Thoracic aorta (tissue), 2 donors: ENCODE measurements at places on chromosomes 4 and X.

GRCh38 chr4:118865091-118865708, 23.5 kb upstream of the SYNPO2 start:
- H3K27me3 ChIP-seq: no peaks in the 10 kb centered on the region
- no peak for DNase-seq
- H3K4me3 ChIP-seq: peak overlapping the region; percentile 2
- no peaks in the 10 kb centered on the region for H3K36me3 ChIP-seq
- H3K27ac ChIP-seq: no peak overlapping the region

- no peaks in the 10 kb centered on the region for H3K36me3 ChIP-seq
- H3K4me1 ChIP-seq: no peaks in the 10 kb centered on the region
- H3K27ac ChIP-seq: no peak overlapping the region
Measured at GRCh38 chrX:134706138-134706537, 47.9 kb upstream of the PLAC1 start.

DNA sequence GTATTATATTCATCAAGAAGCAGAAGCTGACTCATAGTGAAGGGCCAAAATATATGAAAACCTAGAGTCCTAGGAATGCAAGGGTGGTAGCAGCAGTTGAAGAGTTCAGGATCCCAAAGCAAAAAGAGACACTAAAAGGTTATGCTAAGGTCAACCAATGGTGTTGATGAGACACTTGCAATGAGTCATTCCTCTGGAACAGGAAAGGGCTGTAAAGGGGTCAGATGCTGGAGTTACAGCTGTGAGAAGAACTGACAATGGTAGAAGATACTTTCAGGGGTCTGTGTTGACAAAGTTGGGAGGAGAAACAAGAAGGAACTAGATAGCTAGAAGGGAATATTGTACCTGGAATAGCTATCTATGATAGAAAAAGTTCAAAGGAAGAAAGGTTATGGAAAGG, 47.5 kb downstream of the ZGRF1 start:
- H3K27me3 ChIP-seq: no peaks in the 10 kb centered on the region
- no peak overlapping the region for H3K4me3 ChIP-seq
- H3K27ac ChIP-seq: no peak overlapping the region
- no peak for DNase-seq
- no peaks in the 10 kb centered on the region for H3K4me1 ChIP-seq

- no peaks in the 10 kb centered on the region for H3K4me1 ChIP-seq
- DNase-seq: no peak
- no peak overlapping the region for H3K27ac ChIP-seq
- H3K36me3 ChIP-seq: peaks cover 6% of the 10 kb centered on the region
Measured at GRCh38 chr4:6965329-6965728, 55.7 kb downstream of the TBC1D14 start.

DNA sequence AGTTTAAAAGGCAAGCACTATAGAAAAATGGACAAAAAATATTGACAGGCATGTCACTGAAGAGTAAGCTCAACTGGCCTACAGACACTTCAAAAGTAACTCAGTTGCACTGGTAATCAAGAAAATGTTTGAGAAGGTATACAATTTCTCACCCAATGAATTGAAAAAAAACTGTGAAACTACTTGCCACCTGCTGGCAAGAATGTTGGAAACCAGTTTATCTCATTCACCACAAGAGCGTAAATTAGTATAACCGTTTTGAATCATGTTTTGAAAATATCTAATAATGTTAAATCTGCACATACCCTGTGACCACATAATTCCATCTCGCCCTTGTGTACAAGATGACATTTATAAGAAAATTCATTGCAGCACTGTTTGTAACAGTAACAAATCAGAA, 31.7 kb downstream of the TXK start:
- no peak overlapping the region for H3K27ac ChIP-seq
- no peaks in the 10 kb centered on the region for H3K36me3 ChIP-seq
- no peak for DNase-seq
- no peaks in the 10 kb centered on the region for H3K27me3 ChIP-seq

DNA sequence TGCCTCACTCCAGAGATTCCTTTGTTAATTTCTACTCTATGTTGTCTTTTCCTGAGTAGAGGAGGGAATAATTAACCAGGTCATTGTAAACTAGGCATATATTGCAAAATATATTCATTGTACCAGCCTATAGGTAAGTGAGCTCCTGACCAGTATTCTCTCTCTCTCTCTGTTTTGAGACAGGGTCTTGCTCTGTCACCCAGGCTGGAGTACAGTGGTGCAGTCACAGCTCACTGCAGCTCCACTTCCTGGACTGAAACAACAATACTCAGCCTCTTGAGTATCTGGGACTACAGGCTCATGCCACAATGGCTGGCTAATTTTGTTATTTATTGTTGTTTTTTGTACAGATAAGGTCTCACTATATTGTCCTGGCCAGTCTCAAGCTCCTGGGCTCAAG, 198.3 kb downstream of the ARAP2 start:
- no peak overlapping the region for H3K27ac ChIP-seq
- no peak overlapping the region for H3K4me3 ChIP-seq
- H3K4me1 ChIP-seq: no peaks in the 10 kb centered on the region
- H3K27me3 ChIP-seq: no peaks in the 10 kb centered on the region
- no peak for DNase-seq

DNA sequence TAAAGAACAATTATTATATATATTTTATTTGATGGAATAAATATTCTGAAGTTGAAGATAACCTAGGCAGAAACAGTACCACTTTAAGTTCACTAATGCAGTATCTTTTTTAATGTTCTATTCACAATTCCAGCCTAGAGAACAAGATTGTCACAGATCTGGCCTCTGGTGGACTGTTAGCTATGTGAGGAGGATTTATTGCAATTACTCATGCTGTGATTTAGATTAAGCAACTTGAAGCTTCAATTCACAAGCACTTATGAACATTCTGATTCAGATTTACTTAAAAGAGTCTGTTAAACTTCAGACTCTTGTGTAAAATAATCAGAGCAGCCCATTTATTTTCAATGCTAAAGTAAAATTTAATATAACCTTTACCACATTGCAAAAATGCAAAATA, 1489.8 kb downstream of the STIM2 start:
- no peak for DNase-seq
- H3K36me3 ChIP-seq: no peaks in the 10 kb centered on the region
- no peak overlapping the region for H3K27ac ChIP-seq
- no peaks in the 10 kb centered on the region for H3K27me3 ChIP-seq

DNA sequence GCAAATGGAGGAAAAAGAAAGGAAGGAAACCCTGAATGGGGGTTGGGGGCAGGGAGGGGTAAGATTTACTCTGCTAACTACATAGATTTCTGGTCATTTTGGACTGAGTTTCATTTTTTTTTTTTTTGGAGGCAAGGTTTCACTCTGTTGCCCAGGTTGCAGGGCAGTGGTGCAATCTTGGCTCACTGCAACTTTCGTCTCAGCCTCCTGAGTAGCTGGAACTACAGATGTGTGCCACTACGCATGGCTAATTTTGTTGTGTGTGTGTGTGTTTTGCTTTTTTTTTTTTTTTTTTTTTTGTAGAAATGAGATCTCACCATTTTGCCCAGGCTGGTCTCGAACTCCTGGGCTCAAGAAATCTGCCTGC, 223.5 kb downstream of the APBB2 start:
- peak overlapping the region; percentile 5 for H3K27ac ChIP-seq
- no peaks in the 10 kb centered on the region for H3K27me3 ChIP-seq
- H3K36me3 ChIP-seq: no peaks in the 10 kb centered on the region
- no peak overlapping the region for H3K4me3 ChIP-seq
- DNase-seq: no peak

DNA sequence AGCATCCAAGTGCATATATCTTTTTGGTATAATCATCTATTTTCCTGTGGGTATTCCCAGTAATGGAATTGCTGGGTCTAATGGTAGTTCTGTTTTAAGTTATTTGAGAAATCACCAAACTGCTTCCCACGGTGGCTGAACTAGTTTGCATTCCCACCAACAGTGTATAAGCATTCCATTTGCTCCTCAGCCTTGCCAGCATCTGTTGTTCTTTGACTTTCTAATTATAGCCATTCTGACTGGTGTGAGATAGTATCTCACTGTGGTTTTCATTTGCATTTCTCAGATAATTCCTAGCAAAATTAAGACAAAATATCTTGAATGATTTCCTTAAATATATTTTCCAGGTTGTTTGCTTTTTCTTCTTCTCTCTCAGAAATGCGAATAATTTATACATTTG, 341.1 kb downstream of the GBA3 start:
- H3K27me3 ChIP-seq: no peaks in the 10 kb centered on the region
- no peaks in the 10 kb centered on the region for H3K36me3 ChIP-seq
- no peaks in the 10 kb centered on the region for H3K4me1 ChIP-seq
- H3K27ac ChIP-seq: no peak overlapping the region
- DNase-seq: no peak
